ENCODE measurements at places on chromosomes 7 and 10.
A peak's percentile ranks its signal among the peaks of the same experiment; 100 is the strongest.

- DNase-seq, result no peak
Observed at GRCh38 chr10:3404381-3404780, 231.8 kb upstream of the PITRM1 start.

DNA sequence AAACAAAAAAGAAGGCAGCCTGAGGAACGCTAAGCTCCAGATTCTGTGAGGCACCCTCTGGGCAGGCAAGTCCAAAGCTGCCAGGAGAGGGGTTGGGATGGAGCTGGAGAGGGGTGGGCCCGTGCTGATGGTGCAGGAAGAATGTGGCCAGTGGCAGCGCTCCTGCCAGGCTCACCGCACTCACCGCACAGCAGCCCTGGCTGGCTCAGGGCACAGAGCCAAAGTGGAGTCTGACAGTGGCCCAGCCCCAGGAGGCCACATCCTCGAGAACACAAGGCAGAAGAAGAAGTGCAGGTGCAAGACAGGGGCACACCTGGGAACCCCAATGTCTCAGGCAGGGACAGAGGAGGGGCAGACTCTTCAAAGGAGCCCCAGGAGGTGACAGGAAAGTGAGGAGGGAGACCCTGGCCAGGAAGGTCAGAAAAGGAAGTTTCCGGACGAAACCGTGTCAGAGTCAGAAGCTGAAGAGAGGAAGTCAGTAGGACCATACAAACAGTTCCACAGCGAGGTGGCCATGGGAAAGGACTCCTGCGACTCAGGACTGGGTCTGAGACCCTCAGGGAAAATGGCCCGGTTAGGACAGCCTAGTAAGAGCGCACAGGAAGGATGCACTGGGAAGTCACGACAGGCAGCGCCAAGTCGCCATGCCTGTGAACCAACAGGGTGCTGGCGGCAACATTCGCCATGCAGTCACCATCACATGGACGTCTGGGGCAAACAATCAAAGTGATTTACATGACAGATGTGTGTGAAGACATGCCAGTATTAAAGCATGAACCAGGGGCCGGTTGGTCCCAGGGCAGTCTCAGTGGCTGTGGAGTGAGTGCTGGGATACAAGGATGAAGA lies 54.4 kb downstream of the COBL start:
- no peak for DNase-seq

DNA sequence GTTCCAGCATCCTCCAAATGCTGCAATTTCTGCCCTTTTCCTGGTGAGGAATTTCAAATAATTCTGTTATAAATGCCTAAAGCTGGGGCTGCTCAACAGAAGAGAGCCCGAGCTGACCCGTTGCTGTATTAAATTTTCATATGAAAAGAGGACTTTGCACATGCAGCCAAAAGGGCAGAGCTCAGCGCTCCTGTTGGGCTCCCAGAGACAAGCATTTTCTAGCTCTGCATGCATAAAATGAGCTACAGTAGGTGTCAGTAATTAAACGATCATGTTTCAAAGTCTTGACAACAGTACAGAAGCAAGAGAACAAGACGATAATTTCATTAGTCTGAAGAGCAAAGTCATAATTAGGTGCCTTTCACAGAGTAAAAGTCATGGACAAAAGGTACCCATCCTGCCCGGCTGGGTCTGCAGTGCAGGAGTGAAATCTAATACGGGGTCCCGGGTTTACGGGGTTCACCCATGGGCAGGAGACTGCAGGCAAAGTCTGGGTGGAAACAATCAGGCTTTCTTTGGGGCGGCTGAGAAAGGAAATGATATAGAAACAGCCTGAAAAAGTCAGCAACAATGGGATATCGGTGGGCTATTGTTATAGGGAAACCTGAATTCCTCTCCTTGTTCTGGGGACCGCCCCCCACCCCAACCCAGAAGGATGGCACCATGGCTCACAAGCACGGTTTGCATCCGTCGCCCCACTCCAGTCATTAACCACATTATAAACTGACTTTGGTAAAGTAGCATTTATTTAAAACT lies 66.0 kb downstream of the EBF3 start:
- no peak for DNase-seq

GRCh38 chr7:25852939-25853271 lies 299.1 kb upstream of the NFE2L3 start:
- no peak for DNase-seq

DNA sequence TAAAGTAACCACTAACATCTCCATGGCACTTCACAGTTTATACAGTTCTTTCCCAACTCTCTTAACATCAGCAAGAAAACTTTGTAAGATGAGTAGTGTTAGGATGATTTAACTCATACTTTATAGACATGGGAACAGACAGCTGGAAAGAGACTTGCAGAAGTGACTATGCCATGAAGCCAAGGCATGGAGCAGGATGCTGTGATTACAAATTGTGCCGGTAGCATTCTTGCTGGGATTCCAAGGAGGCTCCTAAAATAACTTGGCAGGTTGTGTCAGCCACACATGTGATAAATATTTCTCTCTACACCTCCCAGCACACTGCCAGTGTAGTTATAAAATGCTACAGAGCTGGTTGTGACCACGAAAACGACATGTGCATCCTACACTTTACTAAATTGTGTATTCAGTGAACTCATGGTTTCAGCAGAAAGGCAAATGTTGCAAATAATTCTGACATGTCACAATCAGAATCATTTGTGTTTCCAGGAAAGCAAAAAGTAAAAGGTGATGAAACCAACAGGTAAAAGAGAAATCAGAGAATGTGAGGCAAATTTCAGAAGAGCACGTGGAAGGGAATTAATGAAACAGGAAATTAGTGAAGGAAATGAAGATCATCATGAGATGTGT lies 5.6 kb upstream of the CYP3A4 start:
- no peak for DNase-seq

DNA sequence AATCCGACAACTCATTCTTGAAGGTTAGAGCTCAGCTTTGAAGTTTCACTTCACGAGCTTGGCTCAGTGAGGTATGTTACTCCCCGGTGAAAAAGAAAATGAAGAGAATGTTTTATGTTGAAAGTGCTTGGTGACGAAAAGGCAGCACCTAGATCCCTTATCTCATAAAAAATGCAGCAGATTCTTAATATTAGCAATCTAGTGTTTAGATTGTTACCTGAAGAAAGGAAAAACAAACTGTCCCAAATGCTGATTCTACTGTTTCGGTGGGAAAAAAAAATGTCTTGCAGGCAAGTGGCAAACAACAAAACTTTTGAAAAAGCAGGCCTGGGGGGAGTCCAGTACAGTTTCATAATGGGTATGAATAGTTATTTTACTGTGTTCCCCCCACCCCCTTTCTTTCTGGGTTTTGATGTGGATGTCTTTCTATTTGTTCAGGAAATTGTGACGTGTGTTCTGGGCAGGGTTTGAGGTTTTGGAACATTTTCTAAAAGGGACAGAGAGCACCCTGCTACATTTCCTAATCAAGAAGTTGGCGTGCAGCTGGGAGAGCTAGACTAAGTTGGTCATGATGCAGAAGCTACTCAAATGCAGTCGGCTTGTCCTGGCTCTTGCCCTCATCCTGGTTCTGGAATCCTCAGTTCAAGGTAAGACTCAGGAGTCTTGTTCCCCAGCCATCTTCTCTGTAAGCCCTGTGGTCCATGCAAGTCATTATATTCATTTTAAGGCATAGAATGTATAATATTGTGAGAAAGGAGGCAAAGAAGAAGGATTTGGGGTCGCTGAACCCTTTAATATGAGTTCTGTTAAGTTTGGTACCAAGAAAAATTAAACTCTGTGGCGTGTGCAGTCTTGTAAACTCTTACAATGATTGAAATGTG lies at the start of gene SRGN:
Gene SRGN (plus strand): TSS at position 514 of the 881 bp plus-strand sequence. CDS start 55 bp downstream, at position 569.
- peak; percentile 68 for DNase-seq

GRCh38 chr7:4715410-4715776 lies 33.3 kb downstream of the FOXK1 start:
- DNase-seq, result no peak

DNA sequence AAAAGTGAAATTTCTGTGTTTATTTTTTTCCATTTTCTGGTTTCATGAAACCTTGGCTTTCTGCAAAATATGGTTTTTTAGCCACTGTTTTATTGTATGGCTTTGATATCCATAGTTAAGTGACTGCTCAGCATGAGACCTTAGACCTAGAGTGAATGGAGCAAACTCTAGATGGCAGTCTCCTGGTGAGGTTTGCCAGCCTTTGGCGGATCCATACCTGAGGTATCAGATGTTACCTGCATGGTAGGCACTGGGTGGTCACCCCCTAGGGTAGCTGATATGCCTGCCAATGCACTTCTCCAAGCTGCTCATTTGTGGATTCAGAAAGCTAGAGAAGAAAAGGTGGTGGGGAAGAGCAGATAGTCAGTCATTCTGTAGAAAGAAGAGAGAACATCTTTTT lies 17.4 kb upstream of the FZD8 start:
- DNase-seq, result no peak

DNA sequence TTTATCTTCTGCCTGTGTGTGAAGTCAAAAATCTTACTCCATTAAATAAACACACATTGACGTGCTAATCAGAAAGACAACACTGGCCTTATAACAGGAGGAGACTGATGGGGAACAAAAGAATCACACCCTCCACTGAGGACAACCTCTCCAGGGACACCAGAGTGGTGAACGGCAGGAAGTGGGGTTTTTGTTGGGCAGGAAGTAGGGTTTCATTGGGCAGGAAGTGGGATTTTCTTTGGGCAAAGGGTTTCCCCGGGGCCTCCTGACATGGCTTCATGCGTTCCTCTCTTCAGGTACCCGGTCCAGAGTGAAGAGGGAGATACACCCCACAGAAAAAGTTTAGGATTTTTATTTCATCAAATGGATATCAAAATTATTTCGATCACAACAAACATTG lies 30.6 kb downstream of the ADARB2 start:
- no peak for DNase-seq

DNA sequence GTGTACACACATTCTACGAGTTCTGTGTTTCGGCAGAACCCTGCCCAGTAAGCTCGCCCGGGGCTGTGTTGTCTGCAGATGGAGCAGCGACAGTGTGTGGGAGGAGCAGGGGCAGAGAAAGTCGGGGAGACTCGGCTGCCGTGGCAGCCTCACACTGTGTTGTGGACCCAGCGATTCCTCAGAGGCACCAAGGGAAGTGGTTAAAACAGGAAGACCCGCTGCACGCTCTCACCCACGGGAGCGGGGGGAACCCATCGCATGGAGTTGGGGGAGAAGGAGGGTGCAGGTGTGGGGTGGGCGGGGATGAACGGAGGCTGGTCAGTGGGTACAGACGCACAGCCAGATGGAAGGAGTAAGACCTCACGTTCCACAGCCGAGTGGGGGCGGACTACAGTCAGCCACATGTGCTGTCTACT lies 250.2 kb downstream of the ELFN1 start:
- peak; percentile 30 for DNase-seq

GRCh38 chr7:106039486-106040060 lies 72.5 kb downstream of the SYPL1 start:
- DNase-seq, result no peak

DNA sequence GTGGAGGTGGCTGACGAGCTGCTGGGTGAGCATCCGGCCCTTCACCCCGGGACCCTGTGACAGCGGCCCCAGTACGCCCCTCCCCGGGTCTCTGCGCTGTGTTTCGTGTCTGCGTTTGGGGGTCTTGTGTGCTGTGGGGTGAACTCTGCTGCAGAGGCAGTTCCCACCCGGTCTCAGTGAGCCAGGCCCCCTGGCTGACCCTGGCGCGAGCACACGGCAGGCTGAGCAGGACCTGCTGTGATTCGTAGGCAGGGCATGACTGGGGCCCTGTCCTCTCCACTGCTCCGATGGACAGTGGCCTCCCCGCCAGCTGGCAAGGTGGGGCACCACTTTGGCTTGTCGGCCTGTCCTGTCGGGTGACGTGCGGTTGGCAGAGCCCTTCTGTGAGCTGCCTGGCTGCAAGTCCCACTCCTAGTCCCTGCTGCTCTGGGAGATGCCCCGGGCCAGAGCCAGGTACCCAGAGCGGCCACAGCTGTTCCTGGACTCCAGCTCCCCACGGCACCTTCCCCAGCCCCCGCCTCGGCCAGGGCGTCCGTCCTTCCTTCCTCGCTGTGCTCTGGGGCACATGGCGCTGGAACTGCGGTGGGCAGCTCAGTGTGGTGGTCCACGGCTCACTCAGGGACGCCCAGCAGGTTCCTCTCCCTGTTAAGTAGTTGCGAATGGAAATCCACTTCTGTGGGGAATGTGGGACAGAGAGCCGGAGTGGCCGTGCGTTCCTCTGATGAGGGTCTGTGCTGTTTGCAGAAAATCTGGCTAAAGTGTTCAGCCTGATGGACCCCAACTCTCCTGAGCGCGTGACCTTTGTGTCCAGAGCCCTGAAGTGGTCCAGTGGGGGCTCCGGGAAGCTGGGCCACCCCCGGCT lies 10.5 kb downstream of the GET4 start:
- no peak for DNase-seq

GRCh38 chr10:125101049-125101448 lies 59.3 kb downstream of the CTBP2 start:
- DNase-seq, result no peak

DNA sequence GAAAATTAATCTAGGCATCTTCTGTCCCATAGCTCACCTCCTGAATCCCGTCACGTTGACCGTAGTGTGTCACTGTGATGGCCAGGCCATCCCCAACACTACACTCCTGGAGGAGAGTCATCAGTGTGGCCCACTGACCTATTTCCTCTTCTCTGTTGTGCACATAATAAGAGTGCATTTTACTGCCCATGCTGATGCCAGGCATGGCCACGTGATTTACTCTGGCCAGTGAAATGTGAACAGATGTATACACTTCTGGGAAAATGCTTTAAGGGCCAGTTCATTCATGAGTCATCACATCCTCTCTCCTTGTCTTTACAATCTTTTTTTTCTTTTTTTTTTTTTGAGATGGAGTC lies 101.9 kb upstream of the PIP4K2A start:
- DNase-seq, result no peak

DNA sequence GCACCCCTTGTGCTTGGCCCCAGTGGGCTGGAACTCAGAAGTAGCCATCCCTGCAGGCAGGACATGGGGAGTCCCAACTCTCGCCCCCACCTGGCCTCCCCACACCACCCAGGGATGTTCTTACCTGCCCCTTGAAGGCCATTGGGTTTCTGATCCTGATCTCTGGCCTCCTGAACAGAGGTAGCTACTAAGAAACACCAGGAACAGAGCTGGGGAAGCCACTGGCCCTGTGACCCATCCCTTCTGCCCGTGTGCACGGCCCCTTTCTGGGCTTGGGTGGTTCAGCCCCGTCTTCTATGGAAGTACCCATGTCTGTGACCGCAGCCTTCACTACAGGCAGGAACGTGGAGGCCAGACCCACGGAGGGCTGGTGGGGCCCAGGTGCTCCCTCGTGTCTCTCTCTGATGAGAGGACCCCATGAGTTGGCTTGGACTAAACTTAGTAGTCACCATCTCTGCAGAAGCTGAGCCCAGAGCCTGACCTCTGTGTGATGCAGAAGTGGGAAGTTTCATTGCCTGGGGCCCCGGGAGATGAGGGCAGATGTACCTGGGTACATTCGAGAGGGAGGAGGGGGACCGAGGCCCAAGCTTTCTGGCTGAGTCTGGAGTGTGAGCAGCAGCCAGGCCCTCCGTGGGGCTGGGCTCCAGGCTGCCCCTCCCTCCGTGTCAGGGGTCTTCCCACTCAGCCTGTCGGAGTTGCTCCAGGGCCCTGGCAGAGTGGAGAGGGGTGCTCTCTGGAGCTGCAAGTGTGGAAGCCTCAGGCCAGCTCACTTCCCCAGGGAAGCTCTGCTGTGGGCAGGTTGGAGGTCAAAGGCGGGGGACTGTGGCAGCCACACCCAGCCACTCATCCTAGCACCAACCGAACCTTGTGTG lies 81.0 kb downstream of the MKI67 start:
- no peak for DNase-seq

GRCh38 chr7:44219371-44220045 lies 18.7 kb downstream of the YKT6 start:
- no peak for DNase-seq
